ENCODE measurements at places on chromosomes 2 and 18.

DNA sequence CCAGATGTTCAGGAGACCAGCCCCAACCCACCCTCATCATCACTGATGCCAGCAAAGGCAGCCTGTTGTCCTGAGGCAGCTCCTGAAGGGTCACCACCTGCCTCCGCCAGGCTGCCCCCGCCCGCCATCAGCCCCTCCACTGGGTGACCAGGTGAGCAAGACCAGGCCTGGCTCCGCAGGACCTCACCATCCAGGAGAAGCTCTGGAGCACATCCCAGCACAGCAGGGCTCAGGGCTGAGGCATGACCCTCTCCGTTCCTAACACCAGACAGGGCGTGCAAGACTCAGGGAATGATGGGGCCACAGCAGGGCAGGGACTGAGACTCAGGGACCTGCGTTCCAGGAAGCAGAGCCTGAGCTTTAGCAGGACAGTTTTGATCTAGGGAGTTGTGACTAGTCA, 218.8 kb upstream of the RAB6C start:
- no peak for DNase-seq

DNA sequence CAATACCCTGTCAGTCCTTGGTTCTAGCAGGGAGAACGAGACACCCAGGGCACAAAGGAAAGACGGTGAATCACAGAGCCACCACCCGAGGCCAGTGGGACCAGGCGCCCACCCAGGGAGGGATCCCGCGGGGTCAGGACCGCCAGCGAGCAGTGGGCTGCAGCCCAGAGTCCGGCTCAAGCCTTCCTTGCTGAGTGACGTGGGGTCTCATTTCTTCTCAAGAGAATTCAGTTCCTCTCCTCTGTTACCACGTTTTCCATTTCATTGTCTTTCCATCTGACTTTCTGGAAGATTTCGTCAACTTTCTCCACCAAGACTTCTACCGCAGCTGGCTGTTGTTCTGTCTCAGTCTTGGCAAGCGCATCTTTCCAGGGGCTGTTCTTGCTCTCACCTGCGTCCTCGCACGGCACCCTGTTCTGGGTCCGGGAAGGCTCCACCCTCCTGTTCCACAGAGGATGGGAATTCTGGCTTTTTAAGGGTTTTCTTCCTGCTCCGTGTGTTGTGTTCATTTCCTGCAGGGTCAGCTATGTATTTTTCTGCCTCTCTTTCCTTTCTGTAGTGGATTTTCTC, 248.6 kb downstream of the NDUFA10 start:
- no peak for DNase-seq

DNA sequence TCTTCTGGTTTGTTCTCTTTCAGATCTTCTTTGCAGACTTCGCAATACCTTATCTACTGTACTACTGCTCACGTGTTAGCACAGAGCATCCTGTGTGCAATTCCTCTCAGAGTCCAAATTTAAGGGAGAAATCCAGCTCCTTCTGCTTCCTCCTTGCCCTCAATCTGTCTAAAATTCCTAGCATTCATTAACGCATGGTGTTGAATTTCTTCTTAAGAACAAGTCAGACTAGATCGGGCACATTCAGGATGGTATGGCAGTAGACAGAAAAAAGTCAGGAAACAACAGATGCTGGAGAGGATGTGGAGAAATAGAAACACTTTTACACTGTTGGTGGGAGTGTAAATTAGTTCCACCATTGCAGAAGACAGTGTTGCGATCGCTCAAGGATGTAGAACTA, 206.1 kb upstream of the CDH7 start:
- peak; percentile 21 for DNase-seq

DNA sequence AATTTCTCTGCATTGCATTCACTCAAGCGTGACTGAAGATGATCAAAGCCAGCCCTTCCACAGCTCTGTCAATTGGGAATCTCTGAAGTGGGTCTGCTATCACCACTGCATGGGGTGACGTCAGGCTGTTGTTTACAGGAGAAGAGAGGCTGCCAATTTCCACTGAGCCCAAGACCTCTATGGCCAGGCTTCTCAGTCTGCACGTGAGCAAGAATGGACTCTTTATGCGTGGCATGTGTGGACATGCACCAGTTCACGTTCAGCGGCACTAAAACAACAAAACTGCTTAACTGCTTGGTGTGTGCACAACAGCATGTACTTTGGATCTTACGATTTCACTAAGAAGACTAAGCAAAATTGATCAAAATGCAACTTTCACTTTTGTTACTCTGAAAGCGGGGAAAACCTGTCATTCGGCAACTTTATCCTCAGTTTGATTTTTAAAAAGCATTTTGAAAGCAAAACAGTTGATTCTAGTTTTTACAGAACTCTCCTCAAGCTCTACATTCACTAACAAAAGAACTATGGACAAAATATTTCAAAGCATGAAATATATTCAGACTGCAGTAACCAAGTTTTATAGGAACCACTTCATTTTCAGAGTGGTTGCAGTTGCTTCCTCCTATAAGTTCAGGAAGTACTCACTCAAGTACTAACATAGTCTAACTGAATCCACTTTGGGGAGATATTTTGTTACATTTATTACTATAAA, 77.0 kb upstream of the SERTAD2 start:
- DNase-seq = no peak

DNA sequence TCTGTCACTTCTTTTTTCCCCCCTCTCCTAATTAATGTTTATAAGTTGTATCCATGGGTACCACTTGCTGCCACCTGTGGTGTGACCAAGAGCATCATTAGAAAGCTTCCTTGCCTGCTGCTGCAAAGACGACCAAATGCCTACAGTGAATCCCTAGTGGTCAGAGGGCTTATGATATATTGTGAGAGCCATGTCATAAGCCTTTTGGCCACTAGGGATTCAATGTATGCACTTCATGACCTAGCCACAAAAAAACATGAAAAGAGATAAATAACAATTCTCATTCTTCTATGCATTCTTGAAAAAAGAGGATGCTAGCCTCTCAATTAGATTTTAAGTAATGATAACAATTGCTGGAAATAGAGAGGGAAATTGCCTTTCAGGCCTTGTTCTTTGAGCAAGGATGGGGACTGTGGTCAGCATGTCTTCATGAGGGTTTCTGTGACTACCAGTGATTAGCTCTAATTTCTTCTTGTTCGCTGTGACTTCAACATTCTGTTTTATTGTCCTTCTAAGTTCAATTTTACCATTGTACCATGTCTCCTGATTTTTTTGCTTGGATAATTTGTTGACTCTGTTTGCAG, 435.3 kb downstream of the TGIF1 start:
- no peak for DNase-seq

- DNase-seq = no peak
Observed at GRCh38 chr18:78619854-78620253, 359.8 kb upstream of the SALL3 start.

All from NCI-H2171 (cell line).